T-helper 17 cell (primary cell): ENCODE measurements at places on chromosomes 5 and 9.

DNA sequence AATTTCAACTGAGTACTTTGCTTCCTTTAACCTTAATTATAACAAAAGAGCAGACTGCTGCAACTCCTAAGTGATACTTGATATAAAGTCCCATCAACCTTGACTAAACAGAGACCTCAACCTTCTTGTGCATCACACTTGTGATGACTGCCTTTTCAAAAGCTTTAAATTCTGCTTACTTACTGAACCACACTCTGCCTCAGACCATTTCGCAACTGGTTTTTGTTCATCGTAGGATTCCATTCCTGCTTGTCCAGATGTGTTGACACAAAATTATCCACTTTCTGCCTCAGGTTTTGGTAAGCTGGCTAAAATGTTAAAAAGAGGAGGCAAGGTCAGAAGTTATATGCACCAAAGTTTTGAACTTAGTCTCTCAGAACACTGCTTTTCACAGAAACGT, 3.5 kb downstream of the BOD1 start:
- DNase-seq, result no peak

GRCh38 chr9:125649315-125649714, 57.7 kb downstream of the MAPKAP1 start:
- DNase-seq, result no peak

GRCh38 chr5:154529282-154529681, 51.3 kb upstream of the HAND1 start:
- no peak for DNase-seq

DNA sequence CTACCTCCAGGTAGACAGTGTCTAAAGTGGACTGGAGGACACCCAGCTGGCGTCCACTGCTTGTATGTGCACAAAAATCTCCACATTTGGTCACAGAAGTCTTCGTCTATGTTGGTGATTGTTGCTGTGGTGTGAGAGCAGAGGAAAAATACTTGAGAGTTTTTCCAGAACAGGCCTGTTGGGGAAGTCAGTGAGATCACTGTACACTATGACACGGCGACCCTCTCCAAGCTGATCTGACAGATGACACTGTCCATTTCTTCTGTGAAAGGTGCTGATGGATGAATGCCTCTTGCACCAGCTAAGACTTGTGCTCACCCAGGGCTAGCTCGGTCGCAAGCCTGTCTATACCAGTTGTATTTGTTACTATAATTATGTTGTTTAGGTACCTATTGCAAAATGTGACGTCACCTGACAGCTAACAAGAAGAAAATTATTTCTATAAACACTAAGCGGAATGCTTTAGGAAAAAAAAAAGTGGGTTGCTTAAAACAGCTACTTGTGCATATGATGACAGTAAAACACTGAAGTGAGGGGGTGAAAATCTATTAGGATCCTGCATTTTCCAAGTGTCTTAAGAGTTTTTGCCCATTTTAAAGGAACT, 142.3 kb downstream of the ROR2 start:
- DNase-seq, result no peak

GRCh38 chr5:139644646-139645429, 3.3 kb upstream of the CXXC5 start:
- DNase-seq, result no peak

DNA sequence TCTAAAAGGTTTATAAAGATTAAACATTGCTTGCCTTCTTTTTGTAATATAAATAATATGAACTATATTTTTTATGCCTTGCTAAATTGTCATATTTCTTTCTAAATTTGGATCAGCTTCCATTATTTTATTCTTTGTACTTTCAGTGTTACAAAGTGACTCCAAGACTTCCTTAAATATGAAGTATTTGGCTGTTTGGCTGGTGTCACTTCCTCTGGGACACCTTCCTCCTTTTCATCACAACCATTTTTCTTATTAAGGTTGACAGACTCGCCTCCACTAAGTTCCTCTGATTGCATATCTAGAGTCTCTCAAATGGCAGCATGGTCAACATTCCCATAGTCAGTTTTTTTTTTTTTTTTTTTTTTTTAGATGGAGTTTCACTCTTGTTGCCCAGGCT, 73.8 kb upstream of the SLC1A1 start:
- no peak for DNase-seq

DNA sequence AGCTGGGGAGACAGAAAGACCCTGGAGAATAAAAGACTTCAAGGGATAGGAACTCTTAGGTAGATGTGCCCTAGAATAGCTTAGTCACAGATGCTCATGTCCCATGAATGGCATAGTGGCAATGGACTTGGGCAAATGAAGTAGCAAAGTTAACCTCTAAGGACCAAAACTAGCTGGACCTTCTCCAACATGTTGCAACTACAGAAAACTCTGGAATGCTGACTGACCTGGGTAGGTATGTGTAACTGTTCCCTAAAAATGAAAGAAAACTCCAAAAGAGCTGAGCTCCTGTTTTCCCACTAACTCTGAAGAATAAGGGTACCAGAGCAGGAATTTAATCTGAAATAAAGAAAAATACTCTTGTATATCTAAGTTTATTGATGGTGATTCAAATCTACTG, 12.5 kb upstream of the LPAR1 start:
- DNase-seq, result no peak
